ENCODE measurements at places on chromosomes 3 and 15.

GRCh38 chr3:105639131-105639530 lies 229.7 kb downstream of the CBLB start:
- no peak for DNase-seq

GRCh38 chr3:157204431-157204830 lies 44.5 kb upstream of the CCNL1 start:
- peak; percentile 60 for DNase-seq

GRCh38 chr15:28936481-28936881 lies 50.7 kb downstream of the APBA2 start:
- no peak for DNase-seq

DNA sequence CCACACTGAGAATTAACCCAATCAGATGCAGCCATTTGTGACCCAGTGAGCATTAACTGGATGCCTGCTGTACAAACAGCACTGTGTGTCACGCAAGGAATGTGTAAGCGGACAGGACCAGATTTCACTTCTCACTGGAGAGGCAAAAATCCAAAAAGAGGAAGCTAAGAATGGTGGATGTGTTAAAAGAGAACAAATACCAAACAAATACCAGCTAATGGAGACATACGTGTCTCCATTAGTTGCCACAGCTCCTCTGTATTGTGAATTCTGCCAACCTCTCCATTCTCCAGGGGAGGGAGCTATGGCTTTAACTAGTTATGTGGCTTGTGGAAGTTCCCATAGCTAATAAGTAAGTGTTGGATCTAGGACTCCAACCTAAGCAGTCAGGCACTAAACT lies 2.6 kb downstream of the LTF start:
- no peak for DNase-seq

DNA sequence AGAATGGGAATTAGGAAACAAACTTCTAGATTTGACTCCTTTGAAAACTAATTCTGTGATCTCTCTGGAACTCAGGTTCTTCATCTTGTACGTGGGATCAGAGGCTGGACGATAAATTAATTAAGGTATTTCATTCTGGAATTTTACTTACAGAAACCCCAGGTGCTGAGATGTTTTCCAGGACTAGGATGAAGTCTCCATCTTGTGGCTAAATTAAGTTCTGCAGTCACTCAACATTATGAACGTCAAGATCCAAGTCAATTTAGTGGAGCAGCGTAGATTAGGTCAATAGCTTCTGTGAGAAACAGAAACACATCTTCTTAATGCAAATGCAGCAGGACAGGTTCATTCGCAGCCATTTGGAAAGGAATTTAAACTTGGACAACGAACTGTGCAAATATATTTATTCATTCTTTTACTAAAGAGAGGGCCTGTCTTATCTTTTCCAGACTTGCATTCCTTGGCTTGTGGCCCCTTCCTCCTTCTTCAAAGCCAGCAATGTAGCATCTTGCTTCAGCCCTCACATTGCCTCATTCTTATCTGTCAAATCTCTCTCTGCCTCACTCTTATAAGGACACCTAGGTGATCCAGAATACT lies 26.7 kb upstream of the TMC3 start:
- peak; percentile 58 for DNase-seq

DNA sequence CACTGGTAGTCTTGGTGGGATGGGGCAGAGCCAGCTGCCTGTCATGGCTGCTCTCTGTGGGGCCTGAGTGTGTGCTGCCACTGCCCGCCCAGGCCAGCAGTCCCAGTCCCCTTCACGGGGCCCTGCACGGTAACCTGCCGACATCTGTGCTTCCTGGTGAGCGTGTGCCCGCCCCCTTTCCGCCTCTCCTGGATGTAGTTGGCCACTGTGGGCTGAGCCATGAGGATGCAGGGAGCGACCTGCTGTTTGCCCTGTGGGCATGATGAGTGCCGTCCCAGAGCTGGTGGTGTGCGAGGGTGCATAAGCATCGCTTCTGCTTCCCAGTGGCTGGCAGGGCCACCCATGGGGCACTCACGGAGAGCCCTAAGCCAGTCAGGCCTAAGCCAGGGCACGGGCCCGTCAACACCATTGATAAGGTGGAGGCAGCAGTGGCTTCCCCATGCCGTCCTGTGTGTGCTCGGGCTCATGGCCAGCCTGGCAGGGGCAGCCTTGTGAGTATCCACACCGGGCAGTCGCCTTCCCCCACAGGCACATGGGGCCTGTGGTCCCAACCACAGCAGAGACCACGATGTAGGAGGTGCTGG lies 14.6 kb downstream of the PLXNA1 start:
- no peak for DNase-seq

DNA sequence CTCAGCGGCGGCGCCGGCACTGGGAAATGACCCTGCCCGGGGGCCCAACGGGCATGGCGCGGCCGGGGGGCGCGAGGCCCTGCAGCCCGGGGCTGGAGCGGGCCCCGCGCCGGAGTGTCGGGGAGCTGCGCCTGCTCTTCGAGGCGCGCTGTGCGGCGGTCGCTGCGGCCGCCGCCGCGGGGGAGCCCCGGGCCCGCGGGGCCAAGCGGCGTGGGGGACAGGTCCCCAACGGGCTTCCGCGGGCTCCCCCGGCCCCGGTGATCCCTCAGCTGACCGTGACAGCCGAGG lies 172 bp downstream of the ITPKA start:
- no peak for DNase-seq

- DNase-seq: peak; percentile 1
Observed at GRCh38 chr3:3586843-3587646, 212.2 kb upstream of the LRRN1 start.

- no peak for DNase-seq
Observed at GRCh38 chr3:160773722-160774121, 17.7 kb downstream of the PPM1L start.

DNA sequence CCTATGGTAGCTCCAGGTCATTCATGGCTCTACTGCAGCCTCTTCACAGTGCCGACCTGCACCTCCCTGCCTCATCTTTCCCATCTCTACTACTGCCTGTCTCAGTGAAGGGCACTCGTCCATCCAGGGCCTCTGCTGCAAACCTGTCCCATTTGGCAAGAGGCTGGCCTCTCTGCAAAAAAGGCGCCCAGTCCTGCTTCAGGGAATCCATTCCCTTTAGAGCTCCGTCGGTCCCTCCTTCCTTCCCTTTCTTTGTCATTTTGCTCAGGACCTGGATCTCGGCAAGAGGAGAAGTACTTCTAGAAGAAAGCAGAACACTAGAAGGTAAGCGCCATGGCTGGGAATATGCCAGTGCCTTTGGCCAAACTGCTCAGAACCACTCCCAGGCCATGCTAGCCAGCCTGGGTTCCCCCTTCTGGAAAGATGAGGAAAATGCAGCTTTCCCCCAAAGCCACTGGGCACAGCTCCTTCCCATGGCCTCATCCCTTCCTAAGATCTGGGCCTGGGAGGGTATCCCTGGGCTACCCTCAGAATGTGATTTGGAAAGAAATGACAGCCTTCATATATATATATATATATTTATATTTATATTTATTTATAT lies 6.4 kb upstream of the ISL2 start:
- DNase-seq: peak; percentile 49

DNA sequence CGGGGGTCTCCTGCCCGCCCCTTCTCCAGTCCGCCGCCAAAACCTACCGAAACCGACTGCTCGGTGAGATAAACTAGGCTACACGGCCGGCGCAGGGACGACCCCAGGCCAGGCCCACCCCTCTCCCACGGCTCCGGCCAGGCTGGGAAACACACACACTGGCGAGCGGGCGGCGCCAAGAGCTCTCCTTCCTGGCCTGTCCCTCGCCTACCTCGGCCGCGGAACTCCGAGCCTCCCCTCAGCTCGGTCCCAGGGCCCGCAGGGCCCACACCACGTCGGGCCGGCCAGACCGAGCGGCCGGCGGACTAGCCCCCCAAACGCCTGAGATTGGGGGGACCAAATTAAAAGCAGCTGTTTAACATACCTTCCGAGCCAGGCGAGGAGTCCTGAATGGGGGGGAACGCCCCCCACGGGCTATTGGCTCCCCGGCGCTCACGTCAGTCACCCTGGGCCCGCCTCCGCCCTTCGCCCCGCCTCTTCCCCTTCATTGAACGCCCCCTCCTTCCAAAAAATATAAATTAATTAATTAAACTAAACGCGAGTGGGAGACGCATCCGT lies 4.0 kb upstream of the SIN3A start:
- DNase-seq: peak; percentile 84

DNA sequence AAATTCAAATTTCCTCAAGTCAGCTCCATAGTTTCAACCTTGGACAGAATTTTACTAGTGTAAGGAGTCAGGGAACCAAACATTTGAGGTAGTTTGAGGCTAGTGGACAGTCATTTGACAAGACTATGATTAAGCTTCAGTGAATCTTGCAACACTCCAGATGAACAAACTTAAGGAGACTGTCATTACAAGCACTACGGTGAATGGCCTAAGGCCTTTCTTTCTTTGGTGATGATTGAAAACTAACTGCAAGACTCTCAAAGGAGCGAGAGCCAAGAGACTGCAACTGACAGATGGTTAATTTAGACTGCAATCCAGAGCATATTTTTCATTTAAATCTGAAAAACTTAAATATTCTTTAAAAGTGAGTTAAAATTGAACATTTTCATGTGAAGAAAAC lies 272.3 kb upstream of the NECTIN3 start:
- no peak for DNase-seq

DNA sequence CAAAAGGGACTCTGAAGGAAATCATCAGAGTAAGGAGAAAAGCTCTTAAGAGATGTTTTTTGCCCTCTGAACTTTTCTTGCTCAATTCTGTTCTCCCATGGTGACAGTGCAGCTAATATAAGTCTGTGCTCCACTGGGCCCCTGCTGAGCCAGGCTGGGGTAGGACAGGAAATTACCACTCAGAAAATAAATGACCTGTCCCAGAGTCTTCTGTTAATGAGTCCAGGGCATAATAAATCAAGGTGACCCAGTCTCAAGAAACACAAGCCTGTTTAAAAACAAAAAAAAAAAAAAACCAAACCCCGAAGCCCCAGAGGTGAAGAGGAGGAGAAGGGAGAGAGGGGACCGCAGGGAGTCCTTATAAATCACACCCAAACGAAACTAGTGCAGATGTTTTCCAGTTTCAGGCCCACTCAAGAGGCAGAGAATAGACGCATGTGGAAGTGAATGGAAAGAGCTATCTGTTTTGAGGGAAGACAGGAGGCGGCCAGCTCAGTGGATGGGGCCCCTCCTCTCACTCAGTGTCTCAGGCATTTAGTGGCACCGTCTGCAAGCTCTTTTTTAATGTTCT lies 59.8 kb upstream of the BOC start:
- peak; percentile 83 for DNase-seq

- DNase-seq: no peak
Observed at GRCh38 chr15:71219101-71219500, 103.8 kb downstream of the THSD4 start.

DNA sequence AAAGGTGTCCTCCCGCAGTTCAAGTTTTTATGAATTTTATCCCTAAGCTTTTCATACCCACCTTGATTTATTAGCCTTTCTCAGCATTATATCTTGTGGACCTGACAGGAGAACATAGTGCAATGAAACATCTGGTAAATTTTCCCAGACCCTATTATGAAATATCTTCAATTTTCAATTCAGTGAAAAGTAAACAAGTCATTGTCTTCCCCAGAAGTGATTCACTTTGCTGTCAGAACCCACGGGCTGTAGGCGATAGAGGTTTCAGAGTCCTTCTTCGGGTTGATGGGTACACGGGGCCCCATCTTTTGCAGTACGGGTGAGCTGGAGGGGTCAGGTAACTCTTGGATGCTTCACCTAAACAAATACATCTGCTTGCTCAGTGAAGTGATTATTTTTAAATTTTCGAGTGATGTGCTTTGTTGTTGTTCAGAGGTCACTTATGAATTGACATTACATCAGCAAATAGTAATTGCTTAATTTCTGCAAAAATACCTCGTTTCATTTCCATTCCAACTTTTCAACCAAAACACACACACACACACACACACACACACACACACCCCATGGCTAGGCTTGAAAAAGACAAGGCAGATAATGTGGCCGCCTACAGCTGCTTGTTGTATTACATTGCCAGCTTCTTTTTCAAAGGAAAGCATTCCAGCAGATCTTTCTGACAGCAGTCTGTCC lies 102.9 kb downstream of the SEMA6D start:
- DNase-seq: no peak

- DNase-seq: peak; percentile 94
Observed at GRCh38 chr3:55000546-55000945, 72.7 kb upstream of the LRTM1 start.

DNA sequence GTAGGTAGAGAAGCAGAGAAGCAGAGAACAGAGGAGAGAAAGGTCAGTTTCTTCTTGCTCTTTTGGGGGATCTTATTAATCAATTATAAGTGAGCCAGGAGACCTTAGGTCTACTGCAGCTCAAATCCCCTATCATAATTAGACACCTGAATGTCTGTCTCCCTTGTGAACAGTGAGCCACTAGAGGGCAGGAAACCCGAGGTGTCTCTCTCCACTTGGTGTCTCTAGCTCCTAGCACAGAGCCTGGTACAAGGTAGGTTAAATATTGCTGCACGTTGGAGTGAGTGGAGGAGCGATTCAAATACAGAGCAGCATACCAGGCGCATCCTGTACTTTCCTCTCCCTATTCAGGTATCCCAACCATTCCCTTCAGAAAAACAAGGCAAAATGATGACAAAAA lies 2.0 kb upstream of the ST8SIA2 start:
- DNase-seq: peak; percentile 37

DNA sequence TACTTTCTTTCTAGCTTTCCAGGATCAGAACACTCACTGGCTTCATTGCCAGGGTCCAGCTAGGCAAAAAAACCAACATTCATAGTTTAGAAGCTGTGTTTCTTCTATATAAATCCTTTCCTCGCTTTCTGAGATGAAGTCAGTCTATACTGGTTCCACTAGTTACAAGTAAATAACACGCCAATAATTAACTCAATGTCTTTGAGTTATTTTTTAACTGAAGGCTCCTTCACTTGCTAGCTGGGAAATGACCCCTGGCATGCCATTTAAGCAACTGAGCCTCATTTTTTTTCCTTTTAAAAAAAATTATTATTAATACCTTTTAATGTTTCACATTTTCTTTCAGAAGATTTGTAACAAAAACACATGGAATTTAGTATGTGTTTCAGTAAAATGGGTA lies 2.1 kb upstream of the CCDC174 start:
- DNase-seq: no peak

GRCh38 chr3:178802259-178802658 lies 266.0 kb downstream of the KCNMB2 start:
- no peak for DNase-seq

GRCh38 chr3:43389388-43390254 lies 103.3 kb downstream of the SNRK start:
- DNase-seq: peak; percentile 83
